Stimulated activated naive B cell treated with anti-CD40 and anti-IgM and Interleukin-4, amounts not matched to agents 10 μg/mL and 1 μg/mL and 100 μg/mL, for 72 hours (primary cell): ENCODE measurements at places on chromosomes 1 and 21.

DNA sequence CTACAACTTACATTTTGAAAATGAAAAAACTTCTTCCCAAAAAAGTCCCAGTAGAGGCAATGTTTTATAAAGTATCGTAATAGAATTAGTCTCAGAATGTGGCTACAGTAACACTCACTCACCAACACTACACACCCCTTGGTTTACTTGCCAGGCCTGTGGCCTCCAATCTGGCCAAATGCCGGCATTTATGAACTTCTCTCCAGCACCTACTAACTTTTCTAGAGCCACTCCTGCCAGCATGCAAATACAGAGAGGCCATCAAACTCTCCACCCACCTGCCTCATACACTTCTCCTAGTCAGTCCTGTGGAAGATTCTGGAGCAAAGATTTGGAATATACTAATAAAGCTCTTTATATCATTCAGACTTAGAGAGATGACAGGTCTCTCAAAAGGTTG, 32.3 kb downstream of the STPG1 start:
- H3K4me1 ChIP-seq: peaks cover 22% of the 10 kb centered on the region
- H3K36me3 ChIP-seq: peaks cover 7% of the 10 kb centered on the region
- no peaks in the 10 kb centered on the region for H3K27me3 ChIP-seq

DNA sequence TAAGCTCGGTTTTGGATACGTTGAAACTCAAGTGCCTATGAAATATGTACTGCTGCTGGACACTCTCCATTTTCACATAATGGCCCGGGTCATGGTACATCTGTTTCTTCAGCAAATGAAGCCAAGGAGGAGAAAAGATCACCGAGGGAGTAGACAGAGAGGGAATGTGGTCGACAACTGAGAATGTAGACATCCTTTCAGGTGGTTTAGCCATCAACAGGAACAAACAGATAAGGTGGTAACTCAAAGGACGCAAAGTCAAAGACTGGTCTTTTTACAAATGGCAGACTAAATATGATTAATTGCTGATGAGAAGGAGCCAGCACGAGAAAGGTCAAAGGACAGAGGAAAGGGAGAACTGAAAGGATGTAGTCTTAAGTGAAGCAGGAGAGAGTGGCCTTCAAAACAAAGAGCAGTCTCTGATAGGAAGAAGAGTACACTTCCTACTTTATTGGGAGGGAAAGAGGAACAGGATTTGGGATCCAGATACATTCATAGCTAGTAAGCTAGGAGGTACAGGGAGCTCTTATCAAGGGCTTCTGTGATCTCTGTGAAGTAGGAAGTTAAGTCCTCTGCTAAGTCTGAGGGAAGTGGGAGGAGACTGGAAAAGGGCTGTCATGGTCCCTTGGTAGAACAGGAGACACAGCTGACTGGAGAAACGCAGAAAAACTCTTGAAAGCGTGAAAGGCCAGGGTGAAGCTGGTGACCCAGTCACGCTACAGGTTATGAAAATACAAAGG, 28.3 kb downstream of the NUP133 start:
- peak overlapping the region; percentile 95 for H3K27ac ChIP-seq
- DNase-seq: peak; percentile 83
- peaks cover 39% of the 10 kb centered on the region for H3K36me3 ChIP-seq
- H3K27me3 ChIP-seq: no peaks in the 10 kb centered on the region
- H3K4me1 ChIP-seq: peaks cover 34% of the 10 kb centered on the region
- peak overlapping the region; percentile 43 for H3K4me3 ChIP-seq

DNA sequence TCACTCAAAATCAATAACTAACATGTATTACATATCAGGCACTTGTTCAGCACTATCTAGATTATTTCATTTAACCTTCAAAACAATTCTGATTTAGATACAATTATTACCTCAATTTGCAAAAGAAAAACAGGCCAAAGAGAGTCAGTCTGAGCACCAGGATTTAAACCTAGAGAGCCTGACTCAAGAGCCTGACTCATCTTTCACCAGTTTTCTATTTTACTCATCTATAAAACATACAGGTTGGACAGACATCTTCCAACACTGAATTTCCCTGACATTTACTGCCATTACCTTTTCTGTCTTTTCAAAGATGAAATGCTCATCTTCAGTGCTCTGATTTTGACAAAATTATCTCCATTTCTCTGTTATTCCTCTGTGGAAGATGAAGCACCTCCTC, 116.5 kb downstream of the MRPL39 start:
- H3K4me1 ChIP-seq: peaks cover 75% of the 10 kb centered on the region
- peaks cover 17% of the 10 kb centered on the region for H3K36me3 ChIP-seq
- no peak for DNase-seq

GRCh38 chr1:92817986-92818764, 13.7 kb upstream of the RPL5 start:
- H3K36me3 ChIP-seq: no peaks in the 10 kb centered on the region
- H3K27ac ChIP-seq: no peak overlapping the region
- DNase-seq: no peak
- peaks cover 6% of the 10 kb centered on the region for H3K4me1 ChIP-seq
- H3K4me3 ChIP-seq: no peak overlapping the region

DNA sequence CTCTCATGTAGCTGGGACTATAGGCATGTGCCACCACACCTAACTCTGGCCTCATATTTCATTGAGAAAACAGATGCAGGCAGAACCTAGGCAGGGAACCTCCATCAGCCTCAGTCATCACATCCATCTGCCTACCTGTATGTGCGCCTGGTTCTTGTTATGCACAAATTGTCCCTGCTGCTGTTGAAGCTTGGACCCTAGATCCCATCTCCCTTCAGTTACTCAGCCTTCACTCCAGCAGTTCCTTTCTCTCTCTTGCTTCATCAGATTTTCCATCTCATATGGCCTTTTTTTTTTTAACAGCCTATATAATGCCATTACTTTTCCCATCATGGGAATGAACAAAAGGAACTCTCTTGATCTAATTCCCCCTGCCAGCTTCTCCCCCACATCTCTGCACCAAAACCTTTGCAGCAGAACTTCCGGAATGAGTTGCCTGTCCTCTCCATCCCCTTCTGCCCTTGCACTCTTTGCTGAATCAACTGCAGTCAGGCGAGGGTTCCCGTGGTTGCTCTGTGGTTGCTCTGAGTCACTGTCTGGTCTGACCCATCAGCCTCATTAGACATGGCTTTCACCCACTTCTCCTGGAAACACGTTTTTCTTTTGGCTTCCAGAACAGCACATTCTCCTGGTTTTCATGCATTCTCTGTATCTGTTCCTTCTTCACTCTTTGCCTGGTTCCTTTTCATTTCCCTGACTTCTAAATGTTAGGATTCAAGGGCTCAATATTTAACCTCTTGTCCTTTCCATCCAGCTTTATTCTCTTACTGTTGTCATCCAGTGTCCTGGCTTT, 41.5 kb downstream of the UBE4B start:
- H3K36me3 ChIP-seq: peaks cover 19% of the 10 kb centered on the region
- DNase-seq: peak; percentile 41
- peak overlapping the region; percentile 46 for H3K4me3 ChIP-seq

- no peaks in the 10 kb centered on the region for H3K36me3 ChIP-seq
- no peak overlapping the region for H3K27ac ChIP-seq
- H3K4me3 ChIP-seq: no peak overlapping the region
- no peaks in the 10 kb centered on the region for H3K27me3 ChIP-seq
Measured at GRCh38 chr1:163874070-163874469, 552.3 kb downstream of the NUF2 start.

GRCh38 chr1:35642471-35642955, 1.2 kb upstream of the PSMB2 start:
- H3K36me3 ChIP-seq: peaks cover 9% of the 10 kb centered on the region
- peak overlapping the region; percentile 100 for H3K4me3 ChIP-seq
- no peak for DNase-seq
- H3K27ac ChIP-seq: peak overlapping the region; percentile 100

GRCh38 chr1:84768634-84769033, 78.4 kb upstream of the SSX2IP start:
- peaks cover 33% of the 10 kb centered on the region for H3K27me3 ChIP-seq
- no peak overlapping the region for H3K27ac ChIP-seq
- H3K4me1 ChIP-seq: no peaks in the 10 kb centered on the region
- H3K36me3 ChIP-seq: no peaks in the 10 kb centered on the region
- no peak overlapping the region for H3K4me3 ChIP-seq
